ENCODE measurements at places on chromosomes 2 and 18. TPM values are rescaled to one million over a fixed set of nuclear protein-coding genes. Genes with fewer than 3 reads are reported as not detected.

GRCh38 chr2:223418131-223418530 is 184.0 kb downstream of the SCG2 start:
- DNase-seq, result no peak

- no peak for DNase-seq
Measured at GRCh38 chr2:9336241-9336575, 87.1 kb downstream of the ITGB1BP1 start.

- no peak for DNase-seq
Measured at GRCh38 chr2:169141713-169142352, 72.5 kb downstream of the DHRS9 start.

NPC1 gene
- polyA plus RNA-seq, result 17.4 TPM

Data from left renal pelvis (tissue), 4 donors.